H9 (cell line): ENCODE measurements at places on chromosomes 16 and 17. TPM values are rescaled to one million over a fixed set of nuclear protein-coding genes. Genes with fewer than 3 reads are reported as not detected.

DNA sequence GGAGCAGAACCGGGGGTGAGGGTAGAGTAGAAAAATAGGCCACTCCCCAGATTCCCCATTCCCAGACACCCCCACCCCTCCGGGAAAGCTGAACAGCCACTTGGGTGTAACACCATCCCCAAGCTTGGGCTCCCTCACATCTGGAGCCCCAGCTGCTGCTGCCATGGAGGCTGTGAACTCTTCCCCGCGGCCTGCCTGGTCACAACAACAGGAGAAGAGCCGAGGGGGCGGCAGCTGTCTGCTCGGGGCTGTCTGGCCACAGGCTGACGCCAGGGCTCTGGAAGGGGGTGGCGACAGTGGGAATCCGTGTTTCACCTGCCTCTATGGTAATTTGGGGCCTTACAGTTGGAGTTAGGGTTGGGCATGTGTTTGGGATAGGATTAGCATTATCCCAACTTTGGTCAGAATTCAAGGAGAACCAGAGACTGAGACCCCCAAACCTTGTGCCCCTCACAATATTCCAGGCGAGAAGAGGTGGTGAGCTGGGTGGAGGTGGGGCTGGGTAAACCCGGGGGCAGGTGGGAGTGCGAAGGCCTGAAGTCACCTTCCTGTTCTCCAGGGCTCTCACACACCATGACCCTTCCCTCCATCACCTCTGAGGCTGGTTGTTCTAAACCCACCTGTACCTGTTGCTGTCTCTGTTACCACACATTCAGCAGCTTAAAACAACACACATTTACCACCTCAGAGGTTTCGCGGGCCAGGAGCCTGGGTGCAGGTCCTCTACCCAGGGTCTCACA, 29.7 kb upstream of the NXPH3 start:
- H3K4me3 ChIP-seq = no peak overlapping the region
- peak; percentile 45 for DNase-seq
- no peaks in the 10 kb centered on the region for H3K4me1 ChIP-seq
- peaks cover 3% of the 10 kb centered on the region; the same call in 2 of the 3 replicates for H3K36me3 ChIP-seq

DNA sequence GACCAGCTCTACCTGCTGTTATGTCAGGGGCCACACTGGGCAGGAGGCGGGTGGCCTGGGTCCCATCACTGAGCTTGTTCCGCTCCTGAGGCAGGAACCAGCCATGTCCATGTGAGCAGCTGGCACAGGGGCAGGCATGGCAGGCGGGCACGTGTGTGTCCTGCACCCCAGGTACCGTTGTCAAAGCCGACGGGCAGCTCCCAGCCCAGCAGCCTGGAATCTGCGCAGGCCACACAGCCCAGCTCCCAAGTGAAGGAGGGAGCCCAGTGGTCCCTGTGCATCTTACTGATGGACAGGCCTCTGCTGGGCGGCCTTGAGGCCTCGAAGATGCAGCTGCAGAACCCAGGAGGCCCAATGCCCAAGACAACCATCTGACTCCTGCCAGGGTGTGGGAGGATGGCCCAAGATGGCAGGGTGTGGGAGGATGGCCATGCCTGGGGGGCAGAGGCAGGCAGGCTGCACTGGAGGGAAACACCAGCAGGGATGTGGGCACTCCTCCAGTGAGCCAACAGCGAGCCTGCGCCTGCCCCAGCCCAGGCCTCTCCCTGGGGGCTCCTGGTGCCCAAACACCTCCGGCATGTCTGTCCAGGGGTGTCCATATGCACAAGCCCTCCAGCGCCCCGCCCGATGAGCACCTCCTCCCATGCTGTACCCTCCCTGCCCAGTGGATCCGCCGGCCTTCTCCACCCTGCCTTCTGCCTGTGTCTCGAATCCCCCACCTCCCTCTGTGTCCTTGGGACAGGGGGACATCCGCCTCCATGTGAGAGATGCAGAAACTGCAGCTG, 12.8 kb downstream of the FAM83G start:
- H3K4me3 ChIP-seq = no peak overlapping the region
- H3K27me3 ChIP-seq = no peaks in the 10 kb centered on the region
- peaks cover 39% of the 10 kb centered on the region for H3K36me3 ChIP-seq
- no peak for DNase-seq
- no peak overlapping the region for H3K27ac ChIP-seq

- H3K27ac ChIP-seq = no peak overlapping the region
- no peaks in the 10 kb centered on the region for H3K27me3 ChIP-seq
- no peak for DNase-seq
- peak overlapping the region; percentile 97 for H3K4me3 ChIP-seq
- no peaks in the 10 kb centered on the region for H3K4me1 ChIP-seq
These were observed 1.1 kb downstream of the ACTG1 start for GRCh38 chr17:81511554-81511803.

- H3K27me3 ChIP-seq = no peaks in the 10 kb centered on the region
- H3K4me3 ChIP-seq = no peak overlapping the region
These were observed 276.6 kb downstream of the CPPED1 start for GRCh38 chr16:12527071-12527470.

GRCh38 chr16:83312015-83312717, 495.6 kb upstream of the HSBP1 start:
- no peak overlapping the region for H3K27ac ChIP-seq
- H3K4me1 ChIP-seq = no peaks in the 10 kb centered on the region
- H3K36me3 ChIP-seq = no peaks in the 10 kb centered on the region
- no peak overlapping the region for H3K4me3 ChIP-seq
- DNase-seq = no peak

GRCh38 chr16:11857161-11857560, 5.8 kb upstream of the RSL1D1 start:
- no peak overlapping the region for H3K27ac ChIP-seq
- no peak overlapping the region for H3K4me3 ChIP-seq
- H3K36me3 ChIP-seq = no peaks in the 10 kb centered on the region
- DNase-seq = no peak

DNA sequence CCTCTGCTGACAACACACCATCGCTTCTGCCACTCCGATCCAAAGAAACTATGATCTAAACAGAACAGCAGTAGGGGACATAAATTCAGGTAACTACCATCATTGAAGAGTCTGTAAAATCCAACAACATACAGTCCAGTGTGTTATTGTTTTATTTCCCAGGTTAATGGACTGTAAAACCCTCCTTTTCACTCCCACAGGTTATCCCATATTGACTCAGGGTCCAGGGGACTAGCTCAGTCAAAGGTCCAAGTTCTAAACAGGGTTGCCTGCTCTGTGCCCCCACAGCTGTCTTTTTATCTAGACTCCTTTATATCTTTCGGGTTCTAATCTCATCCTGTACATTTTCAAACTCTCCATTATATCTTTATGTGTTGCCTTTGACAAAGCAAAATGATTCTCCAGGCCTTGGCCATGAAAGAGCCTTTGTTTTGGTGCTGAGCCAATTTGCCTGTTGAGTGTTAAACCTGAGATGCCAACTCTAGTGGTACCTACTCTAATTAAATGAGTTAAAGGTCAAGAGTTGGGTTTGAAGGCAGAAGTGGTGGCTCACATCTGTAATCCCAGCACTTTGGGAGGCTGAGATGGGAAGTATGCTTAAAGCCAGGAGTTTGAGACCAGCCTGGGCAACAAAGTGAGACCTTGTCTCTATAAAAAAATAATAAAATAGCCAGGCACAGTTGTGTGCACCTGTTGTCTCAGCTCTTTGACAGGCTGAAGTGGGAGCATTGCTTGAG, 80.5 kb downstream of the SNX11 start:
- H3K4me3 ChIP-seq = no peak overlapping the region
- no peaks in the 10 kb centered on the region for H3K36me3 ChIP-seq
- no peak for DNase-seq
- H3K27ac ChIP-seq = no peak overlapping the region

- H3K4me1 ChIP-seq = no peaks in the 10 kb centered on the region
- peak; percentile 46 for DNase-seq
- no peaks in the 10 kb centered on the region for H3K36me3 ChIP-seq
- no peak overlapping the region for H3K4me3 ChIP-seq
- H3K27me3 ChIP-seq = peaks cover 2% of the 10 kb centered on the region; the same call in 1 of the 2 replicates
These were observed 43.4 kb downstream of the OSBPL7 start for GRCh38 chr17:47778184-47778635.

DNA sequence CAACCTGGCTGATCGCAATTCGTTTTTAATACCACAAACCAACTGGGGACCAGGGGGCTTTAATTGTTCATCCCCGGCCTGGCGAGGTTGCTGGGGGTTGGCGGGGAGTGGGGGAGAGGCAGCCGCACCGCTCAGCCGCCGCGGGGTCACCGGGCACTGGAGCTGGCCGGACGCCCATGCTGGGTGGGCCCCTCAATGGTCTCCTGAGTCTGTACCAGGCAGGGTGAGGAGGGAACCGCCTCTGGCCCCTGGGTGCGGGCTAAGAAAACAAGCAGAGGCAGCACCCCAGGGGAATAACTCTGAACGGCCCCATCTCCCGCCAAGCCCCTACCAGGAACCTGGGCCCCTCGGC, 43.9 kb downstream of the ACTG1 start:
- H3K27me3 ChIP-seq = no peaks in the 10 kb centered on the region
- H3K36me3 ChIP-seq = no peaks in the 10 kb centered on the region
- H3K4me1 ChIP-seq = no peaks in the 10 kb centered on the region
- H3K27ac ChIP-seq = no peak overlapping the region
- DNase-seq = no peak

GRCh38 chr16:86222965-86223551, 287.3 kb upstream of the FOXF1 start:
- H3K4me1 ChIP-seq = no peaks in the 10 kb centered on the region
- no peak overlapping the region for H3K27ac ChIP-seq

DNA sequence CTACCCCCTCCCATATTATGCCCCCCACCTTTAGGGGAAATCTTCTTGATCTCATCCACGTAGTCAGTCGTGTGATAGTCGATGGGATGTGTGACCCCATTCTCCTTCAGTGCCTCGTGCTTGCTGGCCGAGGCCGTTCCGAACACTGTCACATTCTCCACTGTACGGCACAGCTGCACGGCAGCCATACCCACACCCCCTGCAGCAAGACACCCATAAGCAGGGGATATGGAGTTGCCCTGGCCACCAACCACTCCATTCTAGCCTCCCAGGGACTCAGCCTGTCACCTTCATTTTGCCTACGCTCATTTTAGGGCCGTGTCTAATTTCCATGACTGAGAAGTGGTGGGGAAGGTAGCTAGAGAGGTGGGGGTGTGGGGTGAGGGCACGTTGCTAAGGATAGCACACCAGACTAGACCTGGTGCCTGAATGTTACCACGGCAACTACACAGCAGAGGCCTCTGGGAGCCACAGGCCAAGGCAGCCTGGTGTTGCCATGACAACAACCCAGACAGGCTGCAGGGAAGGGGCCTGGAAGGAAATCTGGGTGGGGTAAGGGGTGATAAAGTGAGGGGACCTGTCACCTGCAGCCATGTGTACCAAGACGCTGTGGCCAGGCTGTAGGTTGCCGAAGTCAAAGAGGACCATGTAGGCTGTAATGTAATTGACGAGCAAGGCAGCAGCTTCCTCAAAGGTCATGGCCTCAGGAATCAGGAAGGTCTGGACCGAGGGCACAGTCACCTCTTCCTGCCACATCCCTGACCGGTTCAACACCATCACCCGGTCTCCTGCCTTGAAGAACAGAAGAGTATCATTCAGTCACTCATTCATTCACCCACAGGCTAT, 4.0 kb downstream of the VAT1 start:
- peak; percentile 60 for DNase-seq
- H3K27me3 ChIP-seq = no peaks in the 10 kb centered on the region
- no peak overlapping the region for H3K27ac ChIP-seq
- no peak overlapping the region for H3K4me3 ChIP-seq
- H3K4me1 ChIP-seq = peaks cover 3% of the 10 kb centered on the region

GRCh38 chr16:72246423-72246822, 74.5 kb upstream of the PMFBP1 start:
- H3K27me3 ChIP-seq = no peaks in the 10 kb centered on the region
- H3K36me3 ChIP-seq = no peaks in the 10 kb centered on the region
- H3K4me1 ChIP-seq = no peaks in the 10 kb centered on the region
- no peak for DNase-seq

DNA sequence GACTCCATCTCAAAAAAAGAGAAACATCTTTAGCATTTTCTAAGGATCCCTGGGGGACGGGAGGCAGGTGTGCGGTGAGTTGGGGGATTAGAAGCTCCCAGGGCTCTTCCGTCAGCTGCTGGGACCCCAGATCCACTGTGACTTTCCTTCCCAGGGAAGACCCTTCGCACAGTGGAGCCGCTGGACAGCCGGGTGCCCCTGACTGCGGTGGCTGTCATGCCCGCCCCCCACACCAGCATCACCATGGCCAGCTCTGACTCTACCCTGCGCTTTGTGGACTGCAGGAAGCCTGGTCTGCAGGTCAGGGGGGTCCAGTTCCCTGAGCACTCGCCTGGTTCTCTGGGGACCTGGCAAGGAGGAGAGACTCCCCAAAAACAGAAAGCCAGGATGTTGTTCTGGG, 7.3 kb upstream of the SERPINF2 start:
- DNase-seq = no peak
- H3K27ac ChIP-seq = no peak overlapping the region

GRCh38 chr16:2469399-2470233, 1.5 kb upstream of the NTN3 start:
- no peak for DNase-seq
- H3K27ac ChIP-seq = no peak overlapping the region
- no peaks in the 10 kb centered on the region for H3K4me1 ChIP-seq

- no peaks in the 10 kb centered on the region for H3K27me3 ChIP-seq
- no peak overlapping the region for H3K4me3 ChIP-seq
- no peak overlapping the region for H3K27ac ChIP-seq
- no peaks in the 10 kb centered on the region for H3K4me1 ChIP-seq
- peaks cover 8% of the 10 kb centered on the region for H3K36me3 ChIP-seq
These were observed 506.1 kb downstream of the CDH11 start for GRCh38 chr16:64615630-64616280.

DNA sequence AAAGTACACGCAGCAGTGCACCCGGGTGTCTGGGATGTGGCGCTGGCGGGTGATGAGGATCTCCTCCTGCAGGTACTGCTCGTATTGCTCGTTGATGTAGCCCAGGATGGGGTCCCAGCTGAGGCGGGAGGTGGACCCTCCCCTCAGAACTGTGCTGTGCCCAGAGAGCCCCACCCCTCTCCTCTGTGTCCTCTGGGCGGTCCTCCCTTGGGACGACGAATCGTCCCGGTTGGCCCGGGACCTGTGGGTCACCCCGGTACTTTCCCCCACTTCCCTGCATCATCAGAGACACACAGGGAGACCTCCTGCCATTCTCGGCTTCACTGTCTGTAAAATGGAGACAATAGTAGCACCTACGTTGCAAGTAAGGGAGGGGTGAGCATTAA, 4.2 kb downstream of the SEPTIN12 start:
- H3K36me3 ChIP-seq = no peaks in the 10 kb centered on the region
- no peak overlapping the region for H3K27ac ChIP-seq
- H3K4me1 ChIP-seq = peaks cover 3% of the 10 kb centered on the region; the same call in 1 of the 2 replicates
- no peaks in the 10 kb centered on the region; the same call in 1 of the 2 replicates for H3K27me3 ChIP-seq

The SLC47A1 gene
- 2.0 and 4.0 TPM in 2 replicates for total RNA-seq

The TAOK2 gene
- 43.1 and 43.9 TPM in 2 replicates for total RNA-seq

The ABAT gene
- total RNA-seq = 6.2 and 7.3 TPM in 2 replicates

The CCDC43 gene
- 34.1 and 34.3 TPM in 2 replicates for total RNA-seq

The LRRC59 gene
- total RNA-seq = 105 and 106 TPM in 2 replicates

The KCNH4 gene
- total RNA-seq = 0.13 TPM in 1 of 2 replicates, not detected in the other

The TP53TG3 gene
- not detected in 2 replicates for total RNA-seq

The DPEP2 gene
- total RNA-seq = not detected in 2 replicates
